ENCODE measurements at places on chromosomes 2 and 18. TPM values are rescaled to one million over a fixed set of nuclear protein-coding genes. Genes with fewer than 3 reads are reported as not detected.

GRCh38 chr18:10296491-10296890, 157.9 kb upstream of the APCDD1 start:
- no peak for DNase-seq

DNA sequence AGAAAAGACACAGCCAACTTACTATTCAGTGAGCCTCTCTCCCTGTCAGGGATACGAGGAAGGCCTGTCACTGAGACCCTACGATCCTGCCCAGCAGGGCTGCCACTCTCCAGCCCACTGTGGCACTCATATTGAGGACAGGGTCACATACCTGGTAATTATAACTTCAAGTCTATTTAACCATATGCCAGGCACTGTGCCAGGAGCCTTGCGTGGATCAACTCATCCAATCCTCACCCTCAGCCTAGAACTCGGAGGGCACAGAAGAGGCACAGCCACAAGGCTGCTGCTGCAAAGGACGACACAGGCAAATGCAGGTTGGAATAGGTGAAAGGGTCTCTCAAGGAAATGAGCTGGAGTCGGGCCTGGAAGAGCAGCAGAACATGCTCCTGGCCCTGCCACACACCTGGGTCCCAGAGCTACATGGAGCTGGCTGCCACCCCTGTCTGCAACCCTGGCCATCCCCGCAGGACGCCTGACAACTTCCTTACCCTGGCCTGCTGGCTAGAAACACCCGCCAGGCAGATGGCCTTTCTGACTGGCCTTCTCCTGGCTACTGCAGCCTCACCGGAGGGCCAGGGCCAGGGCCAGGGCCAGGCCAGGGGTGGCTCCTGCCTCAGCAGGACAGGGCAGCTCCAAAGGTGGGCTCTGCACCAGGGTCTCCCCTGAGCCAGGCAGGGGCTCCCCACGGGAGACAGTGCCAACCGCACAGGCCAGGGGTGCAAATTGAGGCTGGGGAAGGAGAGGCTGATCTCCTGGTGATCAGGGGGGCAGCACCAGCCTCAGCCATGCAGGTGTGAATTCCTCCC, 32.1 kb upstream of the SLC66A3 start:
- DNase-seq = no peak

GRCh38 chr2:69469375-69469774, 32.1 kb upstream of the NFU1 start:
- no peak for DNase-seq

- DNase-seq = no peak
Observed at GRCh38 chr18:58453913-58454317, 175.0 kb downstream of the ALPK2 start.

- DNase-seq = no peak
Observed at GRCh38 chr2:100257939-100258338, 64.4 kb downstream of the LONRF2 start.

DNA sequence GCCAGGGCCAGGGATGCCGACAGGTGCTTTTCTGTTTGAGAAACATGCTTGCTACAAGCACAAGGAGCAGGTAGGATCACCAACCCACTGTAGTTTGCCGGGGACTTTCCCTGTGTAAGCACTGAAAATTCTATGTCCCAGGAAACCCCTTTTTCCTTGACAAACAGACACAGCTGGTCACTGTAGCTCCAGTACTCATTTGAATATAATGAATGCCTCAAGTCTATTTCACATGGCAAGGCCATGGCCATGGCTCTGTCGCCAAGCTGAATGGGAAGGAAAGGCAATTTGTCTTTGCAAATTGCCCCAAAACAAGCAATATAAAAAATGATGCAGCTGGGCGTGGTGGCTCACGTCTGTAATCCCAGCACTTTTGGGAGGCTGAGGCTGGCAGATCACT, 49.6 kb upstream of the IGFBP2 start:
- DNase-seq = no peak

- no peak for DNase-seq
Observed at GRCh38 chr2:23618265-23618664, 233.3 kb downstream of the KLHL29 start.

GRCh38 chr2:103734911-103735310, 973.1 kb downstream of the TMEM182 start:
- DNase-seq = no peak

DNA sequence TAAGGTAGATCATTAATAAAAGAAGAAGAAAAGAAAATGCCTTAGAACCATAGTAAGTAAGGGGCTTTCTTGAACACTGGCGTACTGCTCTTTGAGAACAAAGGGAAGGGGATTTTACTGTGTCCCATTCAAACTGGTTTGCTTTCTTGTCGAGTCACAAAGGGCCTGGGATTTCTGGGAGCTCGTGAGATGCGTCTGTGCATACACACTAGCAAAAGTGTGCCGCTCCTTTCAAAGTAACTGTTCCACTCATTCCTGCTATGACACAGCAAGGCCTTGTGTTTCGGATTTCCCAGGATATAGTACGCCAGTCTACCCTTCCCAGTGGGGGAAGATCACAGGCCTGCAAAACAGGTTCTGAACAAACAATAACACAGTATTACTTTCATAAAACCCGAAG, 93.0 kb downstream of the KCTD18 start:
- no peak for DNase-seq

DNA sequence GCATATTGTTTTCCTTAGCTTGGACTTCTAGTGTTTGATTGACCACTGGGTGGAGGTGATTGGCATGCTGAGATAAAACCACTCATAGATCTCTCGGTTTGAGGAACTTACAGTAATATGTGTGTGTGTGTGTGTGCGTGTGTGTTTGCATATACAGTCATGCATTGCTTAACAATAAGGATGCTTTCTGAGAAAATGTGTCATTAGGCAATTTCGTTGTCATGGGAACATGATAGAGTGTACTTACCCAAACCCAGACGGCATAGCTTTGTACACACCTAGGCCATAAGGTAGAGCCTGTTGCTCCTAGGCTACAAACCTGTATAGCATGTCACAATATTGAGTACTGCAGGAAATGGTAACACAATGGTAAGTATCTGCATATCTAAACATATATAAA, 167.3 kb downstream of the NYAP2 start:
- DNase-seq = no peak

DNA sequence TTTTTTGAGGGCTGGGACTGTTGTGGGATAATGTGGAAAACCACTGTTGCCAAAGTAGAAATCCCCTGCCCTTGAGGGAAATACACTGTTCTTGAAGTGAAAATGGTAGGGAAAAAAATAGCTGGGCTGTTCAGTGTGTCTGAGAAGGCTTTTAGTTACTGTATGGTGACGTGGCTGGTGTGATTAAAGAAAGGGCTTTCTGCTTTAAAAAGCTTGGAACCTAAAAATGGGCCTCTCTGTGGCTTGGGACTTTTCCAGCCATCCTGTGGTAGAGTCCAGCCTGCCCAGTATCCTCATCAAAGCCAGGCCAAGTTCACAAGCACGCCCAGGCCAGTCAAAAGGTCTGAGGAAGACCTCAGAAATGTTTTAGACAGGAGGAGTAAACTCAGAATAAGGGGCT, 6.8 kb downstream of the MGAT5 start:
- no peak for DNase-seq

DNA sequence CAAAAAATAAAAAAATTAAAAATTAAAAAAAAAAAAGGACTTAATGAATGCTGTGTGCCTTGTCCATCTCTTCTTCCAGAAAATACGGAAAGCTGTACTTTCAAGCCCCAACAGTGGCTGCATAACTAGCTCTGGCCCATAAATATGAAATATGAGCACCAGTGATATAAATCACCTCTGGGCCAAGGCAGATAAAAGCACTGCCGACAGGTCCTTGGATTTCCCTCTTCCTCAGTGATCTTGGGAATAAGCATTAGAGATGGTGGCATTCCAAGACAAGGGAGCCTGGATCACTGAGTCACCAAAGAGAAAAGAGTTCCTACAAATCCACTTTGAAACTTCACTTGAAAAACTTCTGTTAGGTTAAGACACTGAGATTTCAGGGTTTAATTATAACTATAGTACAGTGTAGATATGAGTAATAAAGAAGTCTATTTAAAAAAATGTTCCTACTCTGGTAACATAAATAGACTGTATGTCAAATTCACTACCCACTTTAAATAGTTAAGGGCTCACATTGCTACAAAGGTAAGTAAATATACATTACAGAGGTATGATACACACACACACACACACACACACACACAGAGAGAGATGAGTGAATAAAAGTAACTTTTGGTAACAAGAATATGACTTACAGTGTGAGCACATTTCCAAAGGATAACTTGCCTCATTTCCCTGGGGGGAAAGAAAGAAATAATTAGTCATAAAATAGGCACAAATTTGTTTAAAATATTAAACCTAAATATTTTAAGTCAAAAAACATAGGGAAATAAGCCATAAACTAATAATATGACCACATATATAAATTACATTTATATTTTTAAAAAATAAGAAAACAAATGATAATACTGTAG, 35.6 kb downstream of the PPP3R1 start:
- DNase-seq = no peak

DNA sequence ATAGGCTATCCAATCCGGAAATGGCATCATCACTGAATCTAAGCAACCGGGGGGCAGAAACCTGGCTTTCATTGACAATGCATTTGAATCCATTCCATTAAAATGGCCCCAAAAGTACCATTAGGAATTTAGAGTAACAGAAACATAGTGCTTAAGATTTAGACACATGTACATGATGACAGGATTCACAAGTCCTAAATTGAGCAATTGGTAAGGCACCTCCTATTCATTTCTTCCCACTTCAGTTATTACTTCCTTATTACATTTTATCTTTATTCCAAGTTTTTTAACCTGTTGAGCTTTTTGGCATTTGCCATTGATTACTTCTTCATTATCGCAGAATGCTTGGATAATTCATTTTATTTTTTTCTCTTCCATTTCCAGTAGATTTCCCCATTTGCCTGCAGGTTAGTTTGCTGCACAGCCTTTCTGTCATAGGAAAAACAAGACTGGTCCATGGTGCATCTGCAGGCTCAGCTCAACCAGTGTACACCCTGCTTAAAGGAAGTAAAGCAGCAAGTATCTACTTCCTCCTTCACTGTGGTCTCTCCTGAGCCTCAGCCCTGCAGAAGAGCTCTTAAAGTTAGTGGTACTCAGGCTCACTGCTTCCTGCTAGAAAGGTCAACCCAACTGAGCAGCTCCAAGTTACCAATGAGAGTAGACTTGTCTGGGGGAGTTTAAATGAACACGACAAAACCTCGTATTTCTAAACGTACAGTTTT, 89.2 kb downstream of the DOCK10 start:
- DNase-seq = peak; percentile 71

DNA sequence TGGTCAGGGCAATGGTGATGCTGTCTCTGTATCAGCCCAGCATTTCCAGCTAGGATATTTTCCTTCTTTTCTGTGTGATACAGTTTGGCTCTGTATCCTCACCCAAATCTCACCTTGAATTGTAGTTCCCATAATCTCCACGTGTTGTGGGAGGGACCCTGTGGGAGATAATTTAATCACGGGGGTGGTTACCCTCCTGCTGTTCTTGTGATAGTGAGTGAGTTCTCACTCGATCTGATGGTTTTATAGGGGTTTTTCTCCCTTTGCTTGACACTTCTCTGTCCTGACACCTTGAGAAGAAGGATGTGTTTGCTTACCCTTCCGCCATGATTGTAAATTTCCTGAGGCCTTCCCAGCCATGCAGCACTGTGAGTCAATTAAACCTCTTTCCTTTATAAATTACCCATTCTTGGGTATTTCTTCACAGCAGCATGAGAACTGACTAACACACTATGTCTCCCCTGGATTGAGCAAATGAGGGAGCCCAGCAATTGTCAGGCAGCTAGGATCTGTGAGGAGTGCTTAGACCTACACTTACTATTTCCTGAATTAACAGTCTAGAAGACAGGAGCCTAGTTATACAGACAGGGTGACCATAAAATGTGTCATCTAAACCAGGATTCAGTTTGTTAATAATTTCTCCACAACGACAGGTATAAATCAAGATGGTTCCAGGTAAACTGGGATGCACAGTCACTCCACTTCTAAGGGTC, 6.0 kb downstream of the SCN2A start:
- DNase-seq = no peak

GRCh38 chr2:19357402-19358241, 801 bp downstream of the OSR1 start:
- DNase-seq = no peak

DNA sequence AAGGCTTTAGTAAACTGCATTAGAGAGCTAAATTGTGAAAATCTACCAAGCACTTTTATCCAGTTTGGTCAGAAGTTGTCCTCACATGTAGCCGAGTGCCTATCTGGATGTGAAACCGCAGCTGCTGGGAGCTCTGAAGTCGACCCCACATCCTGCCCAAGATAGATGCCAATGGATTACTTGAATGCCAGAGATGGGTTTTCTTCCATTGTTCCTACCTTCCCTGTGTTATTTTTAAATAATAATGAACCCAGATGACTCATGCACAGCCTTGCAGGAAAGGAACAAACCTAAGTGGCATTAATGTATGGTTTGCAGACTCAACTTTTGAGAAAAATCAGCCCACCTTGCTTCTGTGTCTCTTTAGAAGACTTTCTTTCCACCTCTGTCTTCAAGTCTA, 408.5 kb downstream of the FBXO15 start:
- no peak for DNase-seq

- peak; percentile 59 for DNase-seq
Observed at GRCh38 chr18:23307567-23308295, 145.4 kb upstream of the RIOK3 start.

DNA sequence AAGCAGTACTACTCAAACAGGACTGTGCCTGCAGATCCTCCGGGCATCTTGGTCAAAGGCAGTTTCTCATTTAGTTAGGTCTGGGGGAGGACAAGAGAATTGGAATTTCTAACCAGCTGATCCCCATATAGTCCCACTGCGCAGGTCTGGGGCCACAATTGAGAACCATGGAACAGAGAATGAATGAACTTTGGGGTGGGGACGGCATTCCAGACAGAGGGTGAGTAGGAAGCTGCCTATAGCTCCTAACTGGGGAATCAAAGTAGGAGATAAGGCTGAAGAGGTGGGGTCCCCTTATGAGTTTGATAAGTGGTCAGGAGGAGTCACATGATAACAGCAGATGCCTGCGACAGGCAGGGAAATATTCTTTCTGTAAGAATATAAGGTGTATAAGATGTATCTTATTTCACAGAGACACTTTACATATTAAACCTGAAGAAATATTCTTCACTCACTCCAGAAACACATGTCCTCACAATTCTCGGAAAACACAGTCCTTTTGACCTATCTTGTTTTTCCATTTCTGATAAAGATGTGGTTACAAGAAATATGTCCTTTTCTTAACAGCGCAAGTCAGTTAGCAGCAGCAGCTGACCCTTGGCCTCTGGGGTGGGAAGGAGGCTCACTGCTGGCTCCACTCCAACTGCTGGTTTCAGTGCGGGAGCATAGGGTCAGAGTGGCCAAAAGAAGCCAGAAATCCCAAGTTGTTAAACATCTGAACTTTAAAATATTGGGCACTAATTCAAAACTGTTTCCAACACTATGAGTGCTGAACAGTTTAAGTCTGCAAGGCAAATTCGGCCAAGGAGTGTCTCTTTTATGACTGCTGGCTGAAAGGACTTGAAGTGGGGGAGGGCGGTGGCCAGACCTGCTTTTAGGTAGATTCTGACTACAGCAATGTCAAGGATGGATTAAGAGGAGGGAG, 12.6 kb upstream of the TMEM214 start:
- no peak for DNase-seq

The OSR1 gene
- not detected for total RNA-seq

The PLGLB2 gene
- total RNA-seq = 0.32 TPM

The TMEFF2 gene
- not detected for total RNA-seq

The ERBB4 gene
- total RNA-seq = not detected
